ENCODE measurements at places on chromosomes 12 and 14. TPM values are rescaled to one million over a fixed set of nuclear protein-coding genes. Genes with fewer than 3 reads are reported as not detected.

DNA sequence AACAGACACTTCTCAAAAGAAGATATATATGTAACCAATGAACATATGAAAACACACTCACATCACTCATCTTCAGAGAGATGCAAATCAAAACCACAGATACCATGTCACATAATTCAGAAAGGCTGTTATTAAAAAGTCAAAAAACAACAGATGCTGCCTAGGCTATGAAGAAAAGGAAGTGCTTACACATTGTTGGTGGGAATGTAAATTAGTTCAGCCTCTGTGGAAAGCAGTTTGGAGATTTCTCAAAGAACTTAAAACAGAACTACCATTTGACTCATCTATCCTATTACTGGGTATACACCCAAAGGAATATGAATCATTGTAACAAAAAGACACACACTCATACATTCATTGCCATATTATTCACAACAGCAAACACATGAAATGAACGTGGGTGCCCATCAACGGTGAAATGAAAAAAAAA, 35.1 kb downstream of the EIF2S3B start:
- H3K4me1 ChIP-seq = no peaks in the 10 kb centered on the region
- no peak overlapping the region for H3K4me3 ChIP-seq
- H3K36me3 ChIP-seq = no peaks in the 10 kb centered on the region
- no peak overlapping the region for H3K27ac ChIP-seq
- no peaks in the 10 kb centered on the region for H3K27me3 ChIP-seq
- no peak for DNase-seq

GRCh38 chr12:47547077-47547476, 158.8 kb downstream of the RPAP3 start:
- H3K36me3 ChIP-seq = no peaks in the 10 kb centered on the region
- H3K4me1 ChIP-seq = no peaks in the 10 kb centered on the region
- no peak overlapping the region for H3K27ac ChIP-seq
- H3K4me3 ChIP-seq = no peak overlapping the region
- H3K27me3 ChIP-seq = no peaks in the 10 kb centered on the region

- no peak overlapping the region for H3K4me3 ChIP-seq
- no peaks in the 10 kb centered on the region for H3K27me3 ChIP-seq
- no peak for DNase-seq
- H3K36me3 ChIP-seq = no peaks in the 10 kb centered on the region
Observed at GRCh38 chr14:30082486-30082885, 154.8 kb upstream of the PRKD1 start.

- H3K4me3 ChIP-seq = no peak overlapping the region
- H3K36me3 ChIP-seq = no peaks in the 10 kb centered on the region
- no peak overlapping the region for H3K27ac ChIP-seq
- no peaks in the 10 kb centered on the region for H3K27me3 ChIP-seq
- H3K4me1 ChIP-seq = peaks cover 57% of the 10 kb centered on the region
Observed at GRCh38 chr14:93319958-93320357, 12.9 kb downstream of the BTBD7 start.

GRCh38 chr14:55025948-55026347, 951 bp downstream of the WDHD1 start:
- no peaks in the 10 kb centered on the region for H3K36me3 ChIP-seq
- no peak overlapping the region for H3K27ac ChIP-seq
- peaks cover 38% of the 10 kb centered on the region for H3K4me1 ChIP-seq
- DNase-seq = no peak

GRCh38 chr14:28001002-28001401, 765.6 kb upstream of the FOXG1 start:
- H3K36me3 ChIP-seq = no peaks in the 10 kb centered on the region
- H3K4me3 ChIP-seq = no peak overlapping the region
- no peaks in the 10 kb centered on the region for H3K27me3 ChIP-seq
- no peaks in the 10 kb centered on the region for H3K4me1 ChIP-seq
- DNase-seq = no peak
- H3K27ac ChIP-seq = no peak overlapping the region

DNA sequence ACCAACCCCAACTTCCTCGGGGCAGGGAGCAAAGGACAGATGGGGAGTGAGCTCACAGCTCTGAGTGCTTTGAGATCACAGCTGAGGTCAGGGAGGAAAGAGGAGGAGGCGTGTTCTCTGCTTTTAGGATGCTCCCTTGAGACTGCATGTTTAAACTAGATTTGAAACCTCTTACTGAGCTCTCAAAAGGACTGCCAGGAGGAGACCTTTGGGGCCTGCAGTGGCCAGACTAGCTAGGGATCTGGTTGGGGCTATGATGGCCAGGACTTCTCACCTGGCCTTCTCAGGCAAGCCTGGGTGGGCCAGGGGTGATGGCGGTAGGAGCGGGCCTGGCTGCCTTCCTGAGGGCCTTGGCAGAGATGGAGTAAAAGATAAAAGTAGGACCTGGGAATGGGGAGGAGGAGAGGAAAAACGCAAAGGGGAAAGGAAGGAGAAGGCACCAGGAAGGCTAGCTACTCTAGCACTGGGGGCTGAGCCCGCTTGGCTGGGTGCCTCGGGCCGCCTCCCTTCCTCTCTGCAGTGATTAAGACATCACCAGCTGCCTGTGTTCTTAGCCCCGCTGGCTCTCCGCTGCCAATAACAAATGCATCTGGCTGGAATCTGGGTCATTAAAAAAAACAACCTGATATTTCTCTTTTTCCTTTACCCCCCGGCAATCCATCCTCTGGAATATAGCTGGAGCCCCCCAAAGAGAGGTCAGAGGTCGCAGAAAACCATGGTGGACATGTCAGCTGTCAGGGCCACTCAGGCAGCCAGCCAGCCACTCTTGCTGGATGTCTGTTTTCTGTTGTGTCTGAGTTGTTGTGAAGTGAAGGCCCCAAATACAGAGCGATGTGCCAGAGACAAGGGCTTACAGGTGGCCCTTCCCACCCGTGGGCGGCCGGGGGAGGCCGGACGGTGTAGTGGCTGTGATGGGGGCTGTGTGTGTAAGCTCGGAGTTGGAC, 141.3 kb downstream of the TSPAN9 start:
- peaks cover 6% of the 10 kb centered on the region for H3K36me3 ChIP-seq
- DNase-seq = peak; percentile 59
- peaks cover 32% of the 10 kb centered on the region for H3K4me1 ChIP-seq
- H3K4me3 ChIP-seq = no peak overlapping the region
- no peaks in the 10 kb centered on the region for H3K27me3 ChIP-seq

DNA sequence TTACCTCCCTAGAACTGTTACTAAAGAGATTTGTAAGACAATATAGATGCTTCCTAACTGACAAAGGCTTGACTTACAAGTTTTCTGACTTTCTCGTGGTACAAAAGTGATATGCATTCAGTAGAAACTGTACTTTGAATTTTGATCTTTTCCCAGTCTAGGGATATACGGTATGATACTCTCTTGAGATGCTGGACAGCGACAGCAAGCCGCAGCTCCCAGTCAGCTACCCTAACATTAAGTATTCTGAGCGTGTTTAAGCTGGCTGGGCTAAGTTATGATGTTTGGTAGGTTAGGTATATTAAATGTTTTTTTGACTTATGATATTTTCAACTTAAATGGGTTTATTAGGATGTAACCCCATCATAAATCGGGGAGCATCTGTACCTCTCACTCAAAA, 55.2 kb upstream of the CDKL1 start:
- H3K4me1 ChIP-seq = no peaks in the 10 kb centered on the region
- no peak overlapping the region for H3K4me3 ChIP-seq
- H3K36me3 ChIP-seq = peaks cover 61% of the 10 kb centered on the region

DNA sequence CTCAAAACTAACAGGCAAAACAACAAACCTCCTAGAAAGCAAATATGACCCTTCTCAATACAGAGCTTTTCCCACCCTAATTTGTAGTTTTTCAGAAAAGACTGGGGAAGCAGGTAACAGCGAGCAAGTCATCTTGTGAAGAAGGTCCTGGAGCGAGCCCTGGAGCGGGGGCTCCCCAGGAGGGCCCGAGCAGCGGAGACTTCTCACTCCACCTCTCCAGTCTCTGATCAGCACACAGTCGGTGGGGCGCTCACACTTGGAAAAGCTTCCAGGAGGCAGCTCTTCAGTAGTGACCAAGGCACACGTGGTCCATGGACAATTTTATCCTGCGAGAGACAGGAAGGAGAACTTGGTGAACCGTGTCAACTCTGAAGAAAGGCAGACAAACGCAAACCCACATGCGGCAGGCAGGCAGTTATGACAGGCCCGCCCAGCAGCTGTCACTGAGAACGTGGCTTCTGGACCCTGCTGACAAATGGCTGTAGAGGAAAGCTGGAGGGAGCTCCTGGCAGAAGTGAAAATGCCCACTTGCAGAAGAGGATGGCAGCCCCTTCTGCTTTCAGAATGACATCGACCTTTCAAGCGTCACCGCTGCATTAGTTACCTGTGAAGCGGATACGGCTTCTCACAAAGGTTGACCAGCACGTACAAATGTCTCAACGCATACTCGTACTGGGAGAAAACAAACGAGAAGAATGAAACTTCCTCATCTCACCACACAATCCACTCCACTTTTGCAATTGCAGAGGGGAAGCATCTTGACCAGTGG, 44.2 kb downstream of the LGMN start:
- H3K36me3 ChIP-seq = peaks cover 50% of the 10 kb centered on the region
- DNase-seq = no peak
- no peaks in the 10 kb centered on the region for H3K27me3 ChIP-seq
- H3K27ac ChIP-seq = peak overlapping the region; percentile 42
- H3K4me3 ChIP-seq = no peak overlapping the region

DNA sequence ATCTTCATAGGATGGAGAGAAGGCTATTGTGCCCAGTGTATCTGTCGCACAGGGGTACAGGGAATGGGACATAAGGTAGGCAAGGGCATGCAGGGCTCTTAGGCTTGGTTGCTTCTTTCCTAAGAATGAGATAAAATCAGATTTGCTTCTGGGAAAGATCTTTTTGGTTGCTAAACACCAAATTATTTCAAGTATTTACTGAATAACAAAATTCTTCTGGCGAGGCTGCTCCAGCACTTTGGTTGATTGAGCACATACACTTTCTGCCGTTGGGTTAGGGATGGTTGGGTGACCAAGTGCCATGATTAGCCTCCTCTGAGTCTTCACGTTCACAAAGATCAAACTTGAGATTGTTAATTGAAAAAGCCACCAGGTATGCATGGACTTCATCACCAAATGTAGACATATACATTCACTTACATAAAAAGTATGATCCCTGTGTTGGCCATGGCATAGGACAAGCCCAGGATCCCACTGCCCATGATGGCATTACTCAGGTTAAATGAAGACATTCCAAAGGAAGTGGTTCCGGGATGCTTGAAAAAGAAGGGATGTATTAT, 38.2 kb downstream of the SLC38A4 start:
- H3K27me3 ChIP-seq = no peaks in the 10 kb centered on the region
- no peaks in the 10 kb centered on the region for H3K36me3 ChIP-seq
- no peak overlapping the region for H3K4me3 ChIP-seq
- no peaks in the 10 kb centered on the region for H3K4me1 ChIP-seq
- no peak overlapping the region for H3K27ac ChIP-seq

ALX1 gene
- not detected for total RNA-seq

VIPAS39 gene
- total RNA-seq = 18.4 TPM

RAD9B gene
- total RNA-seq = 1.1 TPM

LBHD2 gene
- not detected for total RNA-seq

OR4K17 gene
- not detected for total RNA-seq

SLC2A14 gene
- total RNA-seq = not detected

CMA1 gene
- 2.4 TPM for total RNA-seq

A2ML1 gene
- not detected for total RNA-seq

NOXRED1 gene
- 0.77 TPM for total RNA-seq

CRY1 gene
- 18.8 TPM for total RNA-seq

SMIM41 gene
- 4.3 TPM for total RNA-seq
